GM19239 (cell line): ENCODE measurements at places on chromosomes 2 and 18.
A peak's percentile ranks its signal among the peaks of the same experiment; 100 is the strongest.

GRCh38 chr2:121133551-121134319 lies 151.3 kb downstream of the TFCP2L1 start:
- DNase-seq = no peak

GRCh38 chr18:37019157-37019827 lies 190.4 kb downstream of the KIAA1328 start:
- DNase-seq = no peak

DNA sequence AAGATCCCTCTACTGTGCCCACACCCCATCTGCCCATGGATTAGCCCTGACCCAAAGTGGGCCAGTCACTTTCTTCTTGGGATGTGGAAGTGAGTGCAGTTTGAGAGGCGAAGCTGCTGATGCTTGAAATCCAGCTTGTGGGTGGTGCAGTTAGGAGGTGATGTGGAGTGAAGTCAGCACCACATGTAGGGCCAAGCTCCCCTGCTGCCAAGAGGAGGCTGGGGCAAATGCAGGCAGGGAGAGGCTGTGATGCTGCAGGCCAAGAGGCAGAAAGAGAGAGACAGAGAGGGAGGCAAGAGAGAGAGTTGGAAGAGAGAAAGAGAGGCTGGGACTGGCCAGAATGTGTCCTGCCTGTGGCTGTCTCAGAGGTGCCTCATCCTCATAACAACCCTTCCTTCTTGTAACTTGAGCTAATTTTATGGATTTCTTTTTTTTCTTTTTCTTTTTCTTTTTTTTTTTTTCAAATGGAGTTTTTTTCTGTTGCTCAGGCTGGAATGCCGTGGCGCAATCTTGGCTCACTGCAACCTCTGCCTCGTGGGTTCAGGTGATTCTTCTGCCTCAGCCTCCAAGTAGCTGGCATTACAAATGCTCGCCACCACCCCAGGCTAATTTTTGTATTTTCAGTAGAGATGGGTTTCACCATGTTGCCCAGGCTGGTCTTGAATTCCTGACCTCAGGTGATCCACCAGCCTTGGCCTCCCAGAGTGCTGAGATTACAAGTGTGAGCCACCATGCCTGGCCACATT lies 35.3 kb upstream of the CAB39 start:
- DNase-seq = no peak

DNA sequence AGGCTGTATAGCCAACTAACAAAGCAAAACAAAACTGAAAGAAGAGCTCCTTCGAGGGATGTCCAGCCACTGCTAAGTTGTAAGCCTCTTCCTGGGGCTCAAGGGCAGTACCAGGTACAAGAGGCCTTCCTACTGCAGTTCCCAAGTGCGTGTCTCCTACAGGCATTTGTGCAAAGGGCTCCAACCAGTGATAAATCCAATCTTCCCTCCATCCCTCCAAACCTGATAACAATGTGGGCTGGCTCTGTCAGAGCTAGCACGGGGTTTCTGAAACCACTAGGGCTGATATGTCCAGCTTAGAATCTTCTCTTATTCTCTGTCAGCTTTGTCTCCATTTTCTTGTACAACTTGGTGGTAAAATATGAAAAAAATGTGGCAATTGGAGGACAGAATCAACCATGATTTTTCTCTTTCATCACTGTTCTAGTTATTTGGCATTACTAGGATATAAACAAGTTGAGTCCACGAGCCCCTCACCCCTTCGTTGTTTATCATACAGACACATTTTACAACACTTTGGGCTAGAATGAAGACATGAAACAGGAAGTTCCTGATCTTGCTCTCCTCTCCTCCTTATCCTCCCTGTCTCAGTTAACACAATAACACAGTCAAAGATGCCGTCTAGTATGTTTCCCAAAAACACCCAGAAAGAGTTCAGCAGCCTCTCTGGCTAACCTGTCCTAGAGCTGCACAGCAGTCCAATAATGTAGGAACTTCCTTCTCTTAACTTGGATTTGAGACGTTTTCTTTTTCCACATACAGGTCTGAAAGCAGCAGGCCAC lies 35.4 kb upstream of the WIPF1 start:
- DNase-seq = no peak

DNA sequence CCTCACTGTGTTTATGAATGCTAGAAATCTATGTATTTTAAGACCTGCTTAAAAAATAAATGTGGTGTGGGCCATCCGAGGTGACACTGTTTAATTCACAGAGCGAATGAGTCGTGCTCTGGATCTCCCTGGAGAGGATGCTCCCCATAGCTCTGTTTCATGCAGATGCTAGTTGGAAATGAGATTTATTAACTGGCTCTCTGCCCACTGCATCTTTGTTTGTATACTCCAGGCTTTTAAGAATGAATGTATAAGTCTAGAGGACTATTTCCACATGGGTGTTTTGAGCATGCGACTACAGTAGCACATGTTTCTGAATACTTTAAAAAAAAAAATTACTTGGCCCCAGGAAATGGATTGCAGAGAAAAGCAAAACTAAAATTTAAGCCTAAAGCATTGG lies 3.9 kb downstream of the MAPRE2 start:
- DNase-seq = no peak

DNA sequence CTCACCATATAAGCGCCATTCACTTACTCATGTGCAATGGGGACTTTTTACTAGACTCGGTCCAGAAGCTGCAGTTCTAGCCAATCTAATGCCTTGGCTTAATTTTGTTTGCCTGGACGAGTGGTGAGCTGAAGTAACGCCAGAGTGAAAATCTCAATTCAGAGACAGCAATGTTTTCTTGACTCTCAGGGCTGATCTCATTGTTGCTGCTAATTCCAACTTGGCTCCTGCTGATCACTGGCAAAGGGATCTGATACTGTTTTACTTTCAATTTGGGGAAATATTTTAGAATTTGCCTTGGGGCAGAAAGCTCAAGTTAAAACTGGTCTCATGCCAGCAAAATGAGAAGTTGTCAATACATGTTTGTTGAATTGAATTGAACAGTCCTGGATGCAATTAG lies 906.6 kb upstream of the CDH2 start:
- DNase-seq = no peak

GRCh38 chr2:120559401-120559800 lies 176.3 kb upstream of the GLI2 start:
- DNase-seq = no peak

- DNase-seq = no peak
Observed at GRCh38 chr2:41068740-41069139, 616.9 kb upstream of the SLC8A1 start.

GRCh38 chr2:119383410-119384140 lies 16.8 kb downstream of the DBI start:
- DNase-seq = no peak

DNA sequence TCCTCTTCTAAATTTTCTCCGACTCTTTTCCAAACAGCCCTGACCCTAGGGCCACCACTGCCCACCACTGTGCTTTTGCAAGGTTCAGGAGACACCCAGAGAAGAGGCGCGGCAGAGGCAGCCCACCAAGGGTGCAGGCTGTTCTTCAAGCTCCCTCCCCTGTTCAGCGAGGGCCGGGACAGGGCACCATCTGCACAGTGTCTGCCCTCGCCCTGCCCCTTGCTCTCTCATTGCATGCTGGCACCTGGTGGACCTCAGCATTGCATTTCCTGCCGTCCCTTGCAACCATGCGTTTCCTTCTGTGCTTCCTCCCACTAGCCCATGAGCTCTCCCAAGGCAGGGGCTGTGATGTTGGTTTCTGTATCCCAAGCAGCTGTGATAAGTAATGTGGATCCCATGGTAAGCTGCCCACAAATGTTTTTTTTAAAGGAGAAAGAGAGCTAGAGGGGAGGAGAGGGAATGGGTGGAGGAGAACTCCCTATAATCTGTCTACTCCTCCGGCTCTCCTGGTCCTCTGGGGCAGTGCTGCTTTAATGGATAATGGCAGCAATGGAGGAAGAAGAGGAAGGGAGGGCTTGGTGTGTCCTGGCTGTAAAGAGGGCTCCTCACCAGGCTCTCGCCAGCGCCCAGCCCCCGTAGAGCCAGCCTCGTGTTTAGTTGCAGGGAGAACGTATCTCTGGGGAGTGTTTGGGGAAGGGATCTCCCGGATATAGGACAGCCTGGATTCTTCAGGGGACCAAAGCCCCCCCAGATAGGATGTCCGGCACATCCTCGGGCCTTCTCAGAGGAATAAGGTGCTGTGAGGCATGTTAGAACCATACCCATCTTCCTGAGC lies 15.6 kb upstream of the YWHAQ start:
- DNase-seq = no peak

- no peak for DNase-seq
Observed at GRCh38 chr2:235005023-235005422, 53.2 kb downstream of the SH3BP4 start.

DNA sequence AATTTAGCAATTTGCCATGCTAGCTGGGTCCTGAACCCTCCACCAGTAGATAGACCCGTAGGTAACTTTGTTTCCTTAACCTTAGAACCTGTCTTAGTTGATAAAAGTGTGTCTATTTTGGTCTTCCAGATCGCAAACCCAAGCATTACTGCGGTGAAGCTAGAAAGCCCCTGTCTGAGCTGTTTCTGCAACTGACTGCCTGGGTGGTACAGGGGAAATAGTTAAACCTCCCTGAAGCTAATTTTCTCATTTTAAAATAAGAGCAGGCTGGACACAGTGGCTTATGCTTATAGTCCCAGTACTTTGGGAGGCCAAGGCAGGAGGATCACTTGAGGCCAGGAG lies 101.7 kb upstream of the MSH2 start:
- no peak for DNase-seq

- no peak for DNase-seq
Observed at GRCh38 chr2:95350368-95350767, 52.1 kb upstream of the FAHD2A start.

GRCh38 chr18:61541673-61542072 lies 208.4 kb downstream of the CDH20 start:
- DNase-seq = no peak

GRCh38 chr2:9152975-9153642 lies 53.5 kb upstream of the ASAP2 start:
- DNase-seq = no peak

GRCh38 chr2:232838406-232838874 lies 31.6 kb upstream of the SNORC start:
- peak; percentile 46 for DNase-seq

- peak; percentile 66 for DNase-seq
Observed at GRCh38 chr2:42859006-42859552, 66.7 kb upstream of the HAAO start.

GRCh38 chr2:20217041-20217970 lies 7.6 kb downstream of the SDC1 start:
- no peak for DNase-seq

GRCh38 chr2:25845843-25846505 lies 32.3 kb downstream of the ASXL2 start:
- DNase-seq = no peak

DNA sequence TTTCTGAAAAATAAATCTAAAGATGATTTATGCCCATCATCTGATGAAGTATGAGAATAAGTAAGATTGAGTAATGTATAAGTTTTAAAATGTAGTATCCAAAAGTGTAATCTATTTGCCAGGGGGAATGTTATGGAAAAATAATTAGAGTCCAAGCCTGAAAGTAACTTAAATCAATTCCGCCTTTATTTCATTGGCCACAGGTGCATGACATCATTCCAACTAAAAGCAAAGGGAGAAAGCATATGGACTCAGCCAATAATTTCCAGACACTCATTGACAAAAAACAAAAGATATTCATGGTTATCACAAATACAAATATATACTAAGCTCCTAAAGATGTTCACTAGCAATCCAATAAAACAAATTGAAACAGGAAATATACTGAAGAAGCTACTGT lies 752.6 kb upstream of the TMEFF2 start:
- DNase-seq = no peak

- DNase-seq = no peak
Observed at GRCh38 chr18:28189400-28190239, 12.7 kb upstream of the CDH2 start.

DNA sequence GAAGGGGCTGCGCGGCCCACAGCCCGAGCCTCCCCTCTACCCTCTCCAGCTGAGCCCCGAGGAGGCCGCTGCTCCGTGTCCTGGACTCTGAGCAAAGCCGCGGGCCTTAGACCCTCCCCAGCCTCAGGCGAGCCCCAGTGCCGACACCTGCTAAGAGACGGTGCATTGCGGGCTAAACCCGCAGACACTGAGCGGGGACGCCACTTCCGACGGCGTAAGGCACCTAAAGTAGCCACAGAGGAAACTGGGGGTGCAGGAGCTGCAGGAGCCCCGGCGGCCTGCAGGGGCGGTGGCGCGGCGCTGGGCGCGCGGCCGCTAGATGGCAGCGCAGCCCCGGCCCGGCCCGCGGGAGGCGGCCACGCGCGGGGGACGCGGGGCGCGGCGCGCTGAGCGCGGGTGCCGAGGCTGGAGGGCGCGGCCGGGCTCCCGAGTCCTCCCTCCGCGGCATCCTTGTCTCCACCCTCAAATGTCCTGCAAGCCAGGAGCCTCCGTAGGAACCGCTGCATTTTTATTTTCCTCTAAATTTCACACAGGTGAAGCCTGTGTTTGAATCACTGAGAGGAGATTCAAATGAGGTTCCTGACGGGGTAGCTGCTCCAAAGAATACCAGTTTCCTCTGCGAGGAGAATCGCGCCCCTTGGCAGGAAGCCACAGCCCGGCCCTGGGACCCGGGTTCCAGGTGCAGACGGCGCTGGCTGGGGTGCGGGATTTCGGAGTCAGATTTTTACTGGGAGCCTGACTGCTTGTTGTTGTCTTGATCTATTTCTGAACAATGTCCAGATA lies 650.5 kb downstream of the GALR1 start:
- peak; percentile 69 for DNase-seq

- DNase-seq = no peak
Observed at GRCh38 chr2:108934583-108935245, 54.3 kb downstream of the EDAR start.

DNA sequence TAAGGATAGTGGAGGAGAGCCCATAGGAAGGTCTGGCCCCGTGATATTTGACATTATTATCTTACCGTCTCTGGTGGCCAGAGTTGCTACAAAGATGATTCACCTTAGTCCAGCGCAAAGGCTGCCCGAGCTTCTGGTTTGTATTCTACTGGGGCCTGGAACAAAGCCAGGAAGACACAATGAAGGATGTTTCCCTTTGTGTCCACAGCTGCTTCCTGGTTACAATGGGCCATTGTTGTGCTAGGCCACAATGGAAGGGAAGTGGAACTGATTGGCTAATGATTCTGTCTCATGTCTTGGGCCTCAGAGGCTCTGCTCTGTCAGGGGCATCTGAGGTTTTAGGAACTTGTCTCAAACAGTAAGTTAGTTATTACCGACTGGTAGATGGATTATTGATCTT lies 132.2 kb downstream of the TDRD15 start:
- DNase-seq = no peak

- no peak for DNase-seq
Observed at GRCh38 chr2:119149611-119150010, 8.9 kb downstream of the C1QL2 start.

GRCh38 chr18:58755304-58756010 lies 84.2 kb downstream of the MALT1 start:
- DNase-seq = no peak

DNA sequence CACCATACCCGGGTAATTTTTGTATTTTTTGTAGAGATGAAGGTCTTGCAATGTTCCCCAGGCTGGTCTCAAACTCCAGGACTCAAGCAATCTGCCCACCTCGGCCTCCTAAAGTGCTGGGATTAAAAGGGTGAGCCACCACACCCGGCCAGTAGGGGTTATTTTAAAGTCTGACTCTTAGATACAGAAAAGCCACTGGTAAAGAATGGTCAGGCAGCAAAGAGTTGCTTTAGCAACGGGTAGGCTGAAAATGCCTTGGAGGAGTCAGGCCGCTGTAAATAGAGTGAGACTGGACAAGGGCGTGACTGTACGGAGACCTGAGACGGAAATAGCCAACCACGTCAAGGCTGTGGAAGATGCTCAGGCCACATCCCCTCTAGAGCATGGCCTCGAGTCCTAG lies 54.2 kb downstream of the ACKR3 start:
- no peak for DNase-seq
